ENCODE measurements at places on chromosomes 3 and 15.

DNA sequence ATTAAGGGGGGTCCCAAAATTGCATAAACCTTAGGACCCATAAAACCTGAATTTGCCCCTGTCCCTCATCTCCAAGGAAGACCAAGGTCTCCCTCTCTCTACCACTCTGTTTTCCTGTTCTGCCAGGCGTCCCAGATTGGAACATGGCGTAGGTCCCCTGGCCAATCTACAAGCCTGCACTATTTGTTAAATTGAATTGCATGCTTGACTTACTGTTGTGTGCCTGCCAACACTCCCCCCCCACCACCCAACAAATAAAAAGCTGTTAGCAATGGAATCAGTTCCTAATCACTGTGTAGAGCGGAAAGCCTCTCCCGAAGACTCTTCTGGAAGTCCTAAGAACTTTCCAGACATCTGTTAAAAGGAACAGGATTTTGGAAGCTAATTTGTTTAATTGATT is 11.7 kb downstream of the CTXND1 start:
- DNase-seq = no peak

- no peak for DNase-seq
These were observed 9.7 kb downstream of the RHCG start for GRCh38 chr15:89486726-89487050.

- no peak for DNase-seq
These were observed 46.0 kb downstream of the KLF13 start for GRCh38 chr15:31372635-31373091.

GRCh38 chr3:149163066-149163465 is 33.6 kb downstream of the HPS3 start:
- no peak for DNase-seq

DNA sequence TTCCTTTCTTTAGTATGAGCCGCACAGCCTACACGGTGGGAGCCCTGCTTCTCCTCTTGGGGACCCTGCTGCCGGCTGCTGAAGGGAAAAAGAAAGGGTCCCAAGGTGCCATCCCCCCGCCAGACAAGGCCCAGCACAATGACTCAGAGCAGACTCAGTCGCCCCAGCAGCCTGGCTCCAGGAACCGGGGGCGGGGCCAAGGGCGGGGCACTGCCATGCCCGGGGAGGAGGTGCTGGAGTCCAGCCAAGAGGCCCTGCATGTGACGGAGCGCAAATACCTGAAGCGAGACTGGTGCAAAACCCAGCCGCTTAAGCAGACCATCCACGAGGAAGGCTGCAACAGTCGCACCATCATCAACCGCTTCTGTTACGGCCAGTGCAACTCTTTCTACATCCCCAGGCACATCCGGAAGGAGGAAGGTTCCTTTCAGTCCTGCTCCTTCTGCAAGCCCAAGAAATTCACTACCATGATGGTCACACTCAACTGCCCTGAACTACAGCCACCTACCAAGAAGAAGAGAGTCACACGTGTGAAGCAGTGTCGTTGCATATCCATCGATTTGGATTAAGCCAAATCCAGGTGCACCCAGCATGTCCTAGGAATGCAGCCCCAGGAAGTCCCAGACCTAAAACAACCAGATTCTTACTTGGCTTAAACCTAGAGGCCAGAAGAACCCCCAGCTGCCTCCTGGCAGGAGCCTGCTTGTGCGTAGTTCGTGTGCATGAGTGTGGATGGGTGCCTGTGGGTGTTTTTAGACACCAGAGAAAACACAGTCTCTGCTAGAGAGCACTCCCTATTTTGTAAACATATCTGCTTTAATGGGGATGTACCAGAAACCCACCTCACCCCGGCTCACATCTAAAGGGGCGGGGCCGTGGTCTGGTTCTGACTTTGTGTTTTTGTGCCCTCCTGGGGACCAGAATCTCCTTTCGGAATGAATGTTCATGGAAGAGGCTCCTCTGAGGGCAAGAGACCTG is 13.2 kb downstream of the GREM1 start:
- DNase-seq = peak; percentile 33

DNA sequence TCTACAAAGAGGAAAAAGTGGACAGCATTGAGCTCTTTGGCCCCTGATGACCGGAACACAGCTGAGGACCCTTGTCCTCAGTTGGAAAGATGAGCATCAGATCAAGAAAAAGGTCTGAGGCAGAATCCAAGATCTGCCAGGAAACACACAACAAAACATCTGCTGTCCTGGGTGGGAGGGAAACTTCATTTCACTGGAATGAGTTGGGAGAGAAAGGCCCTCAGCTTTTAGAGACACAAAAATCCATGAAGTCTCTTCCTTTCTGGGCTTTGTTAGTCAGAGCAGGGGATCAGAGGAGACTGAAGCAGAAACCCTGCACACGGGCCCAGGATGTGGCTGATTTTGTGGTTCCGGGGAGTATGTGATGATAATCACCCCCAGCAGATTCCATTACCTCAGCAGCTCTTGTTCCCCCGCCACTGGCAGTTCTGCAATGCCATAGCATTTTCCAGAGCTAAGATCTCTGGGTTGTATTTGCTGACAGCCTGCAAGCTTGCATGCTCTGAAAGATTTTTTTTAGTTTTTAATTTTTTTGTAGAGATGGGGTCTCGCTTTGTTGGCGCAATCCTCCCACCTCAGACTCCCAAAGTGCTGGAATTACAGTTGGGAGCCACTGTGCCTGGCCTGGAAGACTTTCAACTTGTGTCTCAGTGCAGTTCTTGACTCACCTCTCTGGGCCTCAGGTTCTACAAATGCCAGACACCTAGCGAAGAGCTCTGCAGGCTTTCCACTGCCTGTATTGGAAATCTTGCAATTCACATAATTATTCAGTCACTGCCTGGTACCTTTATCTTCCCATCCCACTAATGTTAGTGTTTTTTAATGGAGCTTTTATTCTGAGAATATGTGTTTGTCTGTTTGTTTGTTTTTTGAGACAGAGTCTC is 5.8 kb upstream of the TATDN2 start:
- DNase-seq = no peak

DNA sequence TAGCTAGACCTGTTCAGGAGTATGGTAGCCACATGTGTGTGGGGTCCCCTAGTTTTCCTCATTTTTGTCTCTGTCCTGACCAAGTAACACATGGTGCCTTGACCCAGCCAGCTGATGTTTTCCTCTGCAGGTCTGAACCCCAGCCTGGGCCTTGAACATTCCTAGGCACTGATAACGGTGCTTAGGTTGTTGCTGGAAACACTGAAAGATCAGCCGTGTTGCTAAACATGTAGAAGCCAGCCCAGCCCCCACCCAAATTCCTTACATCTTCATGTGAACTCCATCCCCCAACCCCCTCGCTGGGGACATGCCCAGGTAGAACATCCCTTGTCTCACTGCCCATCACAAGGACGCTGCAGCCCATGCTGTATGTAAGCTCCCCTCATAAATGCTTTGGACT is 18.7 kb downstream of the RTP3 start:
- DNase-seq = no peak

DNA sequence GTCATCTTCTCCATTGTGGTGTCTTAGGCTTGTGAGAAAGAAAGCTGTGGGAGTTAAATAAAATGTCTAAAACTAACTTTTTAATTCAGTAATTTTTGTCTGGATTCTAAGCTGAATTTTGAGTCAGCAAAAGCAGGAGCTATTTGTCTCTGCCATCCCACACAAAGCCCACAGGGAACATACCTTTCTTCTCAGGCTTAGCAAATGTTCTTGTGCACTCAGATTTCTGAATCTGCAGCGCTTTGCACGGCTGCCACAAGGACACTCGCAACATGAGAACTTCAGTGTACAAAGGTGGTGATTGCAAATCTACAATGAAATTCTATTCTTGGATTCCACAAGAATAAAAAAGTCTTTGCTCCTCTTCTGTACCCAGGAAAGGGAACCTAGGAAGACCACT is 88.2 kb upstream of the RNF7 start:
- DNase-seq = no peak

DNA sequence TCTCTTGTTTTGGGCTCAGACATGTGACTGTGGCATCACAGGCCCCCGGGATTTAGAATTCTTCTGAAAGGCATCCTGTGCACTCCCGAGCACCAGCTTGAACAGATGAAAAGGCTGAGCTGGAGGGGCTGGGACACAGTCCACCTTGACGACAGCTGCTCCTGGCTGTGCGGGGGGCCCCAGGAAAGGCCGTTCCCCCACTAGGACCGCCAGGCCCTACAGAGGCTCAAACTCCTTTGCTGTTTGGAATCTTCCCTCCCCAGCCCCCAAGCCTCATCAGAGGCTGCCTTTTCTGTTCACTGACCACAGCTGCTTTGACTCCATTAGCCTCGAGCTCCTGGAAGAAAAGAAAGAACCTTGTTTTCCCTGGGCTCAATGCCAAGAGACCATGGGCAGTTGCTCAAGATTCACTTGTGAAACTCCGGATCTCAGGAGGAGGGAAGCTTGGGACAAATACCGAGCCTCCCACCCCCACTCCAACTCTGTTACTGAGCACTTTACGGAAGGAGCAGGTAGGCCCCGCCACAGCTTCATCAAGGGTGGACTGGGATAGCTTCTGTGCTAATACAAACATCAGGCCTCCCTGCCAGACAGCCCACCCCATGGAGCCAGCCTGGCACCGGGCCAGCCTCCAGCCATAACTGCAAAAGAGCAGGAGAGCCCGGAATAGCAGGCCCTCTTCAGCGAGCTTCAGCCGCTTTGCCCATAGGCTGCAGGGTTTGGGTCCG is 15.7 kb downstream of the CIDEC start:
- peak; percentile 47 for DNase-seq

DNA sequence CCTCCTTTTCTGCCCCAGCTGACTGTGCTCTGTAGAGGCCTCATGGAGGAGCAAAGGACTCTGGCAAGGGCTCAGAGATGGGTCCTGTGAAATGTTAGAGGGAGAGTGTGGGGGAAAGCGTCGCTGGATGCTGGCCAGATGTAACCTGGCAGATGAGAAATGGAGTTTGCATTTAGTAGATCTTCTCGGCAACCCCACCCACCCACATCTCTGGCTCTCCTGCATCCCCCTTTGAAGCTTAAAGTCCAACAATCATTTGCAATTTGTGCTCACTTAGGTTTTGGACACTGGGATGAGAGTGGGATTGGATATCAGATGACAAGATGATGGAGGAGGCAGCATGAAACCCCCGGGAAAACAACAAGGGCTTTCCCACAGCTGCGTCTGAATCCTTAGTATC is 523.6 kb upstream of the MCTP2 start:
- DNase-seq = no peak

DNA sequence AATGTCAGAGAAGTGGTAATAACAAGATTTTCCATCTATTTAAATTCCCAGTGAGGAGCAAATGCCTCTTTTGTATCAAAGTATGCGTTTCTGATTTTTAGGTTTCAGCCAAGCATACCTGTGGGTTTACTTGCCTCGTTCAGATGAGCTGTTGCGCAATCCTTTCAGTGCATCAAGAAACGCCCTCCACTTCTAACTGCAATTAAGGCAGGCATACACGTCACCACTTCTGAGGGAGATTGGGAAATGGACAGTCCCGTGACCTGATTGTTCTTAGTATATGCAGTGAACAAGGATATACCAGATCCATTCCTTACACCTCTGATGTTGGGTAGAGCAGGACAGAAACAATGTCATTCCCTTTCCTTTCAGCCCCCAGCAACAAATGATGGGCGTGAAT is 219.0 kb downstream of the ITPR1 start:
- peak; percentile 47 for DNase-seq

- no peak for DNase-seq
These were observed 151.4 kb downstream of the TIGIT start for GRCh38 chr3:114445233-114445632.

DNA sequence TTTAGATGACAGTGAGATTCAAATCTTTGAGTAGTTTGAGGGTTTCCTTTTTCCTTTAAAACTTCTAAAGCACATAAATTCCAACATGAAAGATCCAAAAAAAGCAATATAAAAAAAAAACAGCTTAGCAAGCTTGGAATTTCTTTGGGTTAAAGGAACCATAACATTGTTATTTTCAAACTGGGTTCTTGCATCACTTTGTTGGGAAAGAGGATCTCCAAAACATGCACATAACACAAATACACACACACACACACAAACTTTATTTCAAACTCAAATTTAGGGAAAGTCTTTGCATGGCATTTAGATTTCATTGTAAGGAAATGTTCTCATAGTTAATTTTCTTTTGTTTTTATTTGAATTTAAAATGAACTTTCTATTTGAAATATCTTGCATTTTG is 79.2 kb upstream of the COL8A1 start:
- no peak for DNase-seq

DNA sequence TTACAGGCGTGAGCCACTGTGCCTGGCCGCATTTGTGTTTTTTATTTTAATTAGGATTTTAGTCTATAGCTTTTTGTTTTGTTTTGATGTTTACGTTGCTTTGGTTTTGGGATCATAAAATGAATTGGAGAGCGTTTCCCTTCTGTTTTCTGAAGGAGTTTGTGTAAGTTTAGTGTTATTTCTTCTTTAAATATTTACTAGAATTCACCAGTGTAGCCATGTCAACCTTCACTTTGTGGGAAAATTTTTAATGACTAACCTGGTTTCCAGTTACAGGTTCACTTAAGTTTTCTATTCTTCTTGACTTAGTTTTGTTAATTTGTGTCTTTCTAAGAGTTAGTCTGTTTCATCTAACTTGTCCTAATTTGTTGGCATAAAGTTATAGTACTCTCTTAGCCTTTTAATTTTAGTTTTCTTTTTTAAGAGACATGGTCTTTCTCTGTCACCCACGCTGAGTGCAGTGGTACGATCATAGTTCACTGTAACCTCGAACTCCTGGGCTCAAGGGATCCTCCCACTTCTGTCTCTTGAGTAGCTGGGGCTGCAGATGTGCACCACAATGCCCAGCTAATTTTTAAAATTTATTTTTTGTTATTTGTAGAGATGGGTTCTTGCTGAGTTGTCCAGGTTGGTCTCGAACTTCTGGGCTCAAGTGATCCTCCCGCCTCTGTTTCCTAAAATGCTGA is 61.0 kb downstream of the CHD2 start:
- DNase-seq = no peak

DNA sequence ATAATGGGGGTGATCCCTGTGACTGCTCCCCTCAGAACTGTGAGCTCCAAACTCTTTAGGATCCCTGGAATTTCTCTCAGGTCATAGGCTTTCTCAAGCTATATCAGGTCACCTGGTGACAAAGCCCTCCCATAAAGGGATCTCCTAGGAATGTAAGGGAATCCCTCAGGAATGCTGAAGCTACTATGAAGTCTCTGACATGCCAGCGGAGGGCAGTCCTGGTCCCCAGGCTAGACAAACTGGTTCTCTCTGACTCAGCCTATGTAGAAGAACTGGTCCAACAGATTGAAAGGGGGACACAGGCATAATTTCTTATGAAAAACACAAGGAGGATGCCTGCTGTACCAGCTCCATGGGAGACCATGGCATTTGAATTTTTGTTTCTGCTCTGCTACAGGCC is 6.7 kb downstream of the LPCAT4 start:
- DNase-seq = no peak

- DNase-seq = no peak
These were observed 230.0 kb downstream of the ADAMTS9 start for GRCh38 chr3:64457811-64458210.

Measured in NCI-H2029 treated with DMSO at 0.1 percent for 48 hours (cell line).